RKO (cell line): ENCODE measurements at places on chromosomes 7 and 10.

DNA sequence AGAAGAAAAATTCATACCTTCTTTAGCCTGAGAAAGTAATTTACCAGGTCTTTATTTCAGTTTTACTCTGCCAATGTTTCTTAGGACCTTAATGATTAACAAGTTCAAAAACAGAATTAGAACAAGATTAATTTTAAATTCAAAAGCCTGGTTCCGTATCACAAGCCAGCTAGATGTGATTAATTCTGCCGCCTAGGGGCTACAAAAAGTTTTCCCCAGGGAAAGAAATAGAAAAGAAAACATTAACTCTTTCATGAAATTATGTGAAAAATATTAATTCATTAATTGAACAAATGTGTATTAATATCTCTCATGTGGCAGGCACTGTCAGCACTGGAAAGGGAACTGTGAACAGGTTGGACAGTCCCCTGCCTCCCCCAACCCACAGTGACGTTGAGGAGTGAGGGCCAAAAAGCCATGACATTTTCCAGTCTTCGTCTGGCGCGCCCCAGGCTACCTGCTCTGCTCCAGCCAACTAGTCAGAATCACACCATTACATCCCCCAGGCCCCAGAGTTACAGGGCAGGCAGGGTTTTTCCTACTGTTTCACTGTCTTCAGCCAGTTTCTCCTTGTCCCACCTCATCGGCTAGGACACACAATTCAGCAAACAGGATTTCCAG lies 20.1 kb downstream of the TMEM176A start:
- DNase-seq = no peak

DNA sequence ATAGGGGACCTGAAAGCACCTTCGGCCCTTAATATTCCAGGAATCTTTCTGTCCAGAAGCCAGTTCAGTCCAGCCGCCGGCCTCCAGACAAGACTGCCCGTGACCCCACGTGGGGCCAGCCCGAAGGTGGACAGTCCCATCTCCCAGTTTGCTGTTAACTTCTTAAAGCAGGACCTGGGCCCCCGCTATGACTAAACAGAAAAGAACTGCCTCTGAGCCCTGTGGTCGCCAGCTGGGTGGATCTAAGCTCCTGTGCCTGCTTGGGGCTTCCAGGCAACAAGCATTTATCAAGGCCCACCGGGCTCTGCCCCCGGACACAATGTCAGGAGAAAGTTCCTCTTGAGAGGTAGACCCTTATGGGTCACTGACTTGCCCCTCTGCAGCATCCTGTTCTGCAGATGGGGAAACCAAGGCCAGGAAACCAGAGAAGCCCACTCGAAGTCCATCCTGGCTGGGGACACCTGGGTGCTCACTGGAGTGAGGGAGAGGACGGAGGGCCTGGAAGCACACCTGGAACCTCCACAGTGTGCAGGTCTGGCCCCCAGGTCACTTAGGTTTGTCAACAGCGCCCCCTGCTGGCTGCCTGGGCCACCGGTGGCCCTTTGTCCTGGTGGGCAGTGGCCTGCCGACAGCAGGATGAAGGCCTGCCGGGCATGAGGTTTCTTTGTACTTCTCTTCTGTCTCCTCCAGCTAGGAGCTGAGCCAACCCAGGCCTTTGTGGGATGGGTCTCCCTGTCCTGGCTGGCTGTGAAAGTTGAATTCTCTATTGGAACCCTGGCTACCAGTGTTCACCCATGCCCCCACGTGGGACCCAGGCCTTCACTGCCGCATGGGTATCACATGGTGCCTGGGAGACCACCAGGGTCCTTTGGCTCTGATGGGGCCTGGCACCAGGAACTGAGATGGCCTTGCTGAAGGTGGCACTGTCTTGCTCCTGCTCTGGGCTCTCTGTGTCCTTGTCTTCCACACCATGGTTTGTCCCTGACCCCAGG lies 128.0 kb downstream of the ZMIZ1 start:
- DNase-seq = peak; percentile 40

DNA sequence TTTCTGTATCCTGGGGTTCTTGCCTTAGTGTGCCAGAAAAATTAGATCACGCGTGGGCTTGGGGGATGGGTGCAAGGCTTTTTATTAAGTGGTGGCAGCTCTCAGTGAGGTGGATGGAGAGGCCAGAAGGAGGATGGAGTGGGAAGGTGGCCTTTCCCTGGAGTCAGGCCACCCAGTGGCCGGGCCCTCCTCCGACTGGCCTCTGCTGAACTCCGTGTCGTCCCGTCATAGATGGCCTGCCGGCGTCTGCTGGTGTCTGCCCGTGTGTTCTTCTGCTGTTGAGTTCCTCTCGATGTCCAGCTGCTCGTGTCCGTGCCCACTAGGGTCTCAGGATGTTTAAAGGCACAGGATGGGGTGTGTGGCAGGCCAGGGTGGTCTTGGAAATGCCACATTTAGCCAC lies 4.0 kb upstream of the ZNF746 start:
- no peak for DNase-seq

GRCh38 chr10:3046981-3047547 lies 20.3 kb upstream of the PFKP start:
- DNase-seq = no peak

DNA sequence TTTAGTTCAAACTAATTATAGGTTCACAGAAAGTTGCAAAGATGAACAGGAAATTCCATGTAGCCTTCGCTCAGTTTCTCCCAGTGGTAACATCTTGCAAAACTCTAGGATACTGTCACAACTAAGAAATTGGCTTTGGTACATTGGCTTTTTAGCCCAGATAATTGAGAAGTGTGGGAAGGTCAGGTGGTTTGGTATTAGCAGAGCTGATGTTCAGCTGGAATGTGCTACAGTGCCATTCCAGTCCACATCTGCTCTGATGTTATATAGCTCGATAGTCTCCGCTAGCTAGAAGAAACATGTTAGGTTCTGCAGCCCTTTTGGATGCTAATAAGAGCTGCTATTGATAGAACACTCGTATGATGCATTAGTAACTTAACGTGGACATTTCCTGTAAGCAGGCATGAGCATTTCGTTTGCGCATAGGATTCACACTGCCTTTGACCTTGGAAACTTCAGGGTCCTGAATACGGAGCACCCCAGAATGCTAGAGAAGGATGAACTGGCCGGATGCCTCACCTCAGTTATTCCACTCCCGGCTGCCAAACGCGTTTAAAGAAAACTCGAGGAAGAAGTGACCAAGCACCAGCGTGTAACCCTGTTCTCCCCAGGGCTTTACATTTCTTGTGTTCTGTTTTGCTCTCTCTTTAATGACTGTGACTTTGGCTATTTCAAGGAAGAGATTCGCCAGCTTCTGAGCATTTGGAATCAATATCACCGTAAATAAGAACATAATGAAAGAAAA lies 271.4 kb downstream of the GALNT17 start:
- no peak for DNase-seq

DNA sequence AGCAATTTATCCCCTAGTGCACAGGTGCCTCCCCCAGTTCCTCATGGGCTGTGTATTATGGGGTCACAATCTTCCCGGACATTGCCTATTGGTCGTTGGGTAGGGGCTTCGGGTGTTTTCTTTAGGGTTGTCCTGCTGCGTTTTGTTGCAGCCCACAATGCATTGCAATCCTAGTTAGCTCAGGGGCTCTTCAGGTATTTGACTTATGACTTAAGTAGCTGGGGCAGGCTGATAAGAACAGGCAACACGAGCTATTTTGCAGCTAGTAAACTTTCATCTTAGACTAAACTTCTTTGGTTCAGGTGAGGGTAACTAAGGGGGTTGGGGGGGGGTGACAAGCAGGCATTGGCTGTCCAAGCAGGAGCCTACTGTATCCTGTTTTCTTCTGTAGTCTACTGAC lies 158.5 kb downstream of the TPST1 start:
- DNase-seq = no peak

- DNase-seq = no peak
These were observed 509.3 kb downstream of the LRMDA start for GRCh38 chr10:75940742-75941141.

GRCh38 chr10:73653701-73654100 lies 2.1 kb downstream of the SYNPO2L start:
- DNase-seq = no peak

DNA sequence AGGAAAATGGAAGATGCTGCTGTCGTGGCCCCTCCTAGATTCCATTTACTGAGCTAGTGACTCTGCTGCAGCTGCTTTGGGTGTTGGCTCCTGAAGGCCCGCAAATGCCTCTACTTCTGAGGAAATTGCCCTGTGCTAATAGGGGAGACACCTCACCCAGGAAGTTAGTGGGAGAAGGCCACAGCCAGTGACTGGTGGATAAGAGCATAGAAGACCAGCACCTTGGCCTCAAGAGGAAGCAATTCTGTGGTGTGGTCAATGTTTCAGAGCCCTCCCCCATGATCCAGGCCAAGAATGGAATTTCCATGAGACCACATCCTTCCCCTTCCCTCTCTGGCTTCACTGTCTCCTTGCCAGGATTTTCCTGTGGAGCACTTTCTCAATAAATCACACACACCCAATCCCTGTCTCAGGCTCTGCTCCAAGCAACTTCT lies 25.0 kb upstream of the FZD1 start:
- DNase-seq = no peak

GRCh38 chr7:155776606-155777005 lies 35.7 kb downstream of the SHH start:
- no peak for DNase-seq

- peak; percentile 46 for DNase-seq
These were observed 54.2 kb upstream of the CDCA7L start for GRCh38 chr7:21999896-22000295.

DNA sequence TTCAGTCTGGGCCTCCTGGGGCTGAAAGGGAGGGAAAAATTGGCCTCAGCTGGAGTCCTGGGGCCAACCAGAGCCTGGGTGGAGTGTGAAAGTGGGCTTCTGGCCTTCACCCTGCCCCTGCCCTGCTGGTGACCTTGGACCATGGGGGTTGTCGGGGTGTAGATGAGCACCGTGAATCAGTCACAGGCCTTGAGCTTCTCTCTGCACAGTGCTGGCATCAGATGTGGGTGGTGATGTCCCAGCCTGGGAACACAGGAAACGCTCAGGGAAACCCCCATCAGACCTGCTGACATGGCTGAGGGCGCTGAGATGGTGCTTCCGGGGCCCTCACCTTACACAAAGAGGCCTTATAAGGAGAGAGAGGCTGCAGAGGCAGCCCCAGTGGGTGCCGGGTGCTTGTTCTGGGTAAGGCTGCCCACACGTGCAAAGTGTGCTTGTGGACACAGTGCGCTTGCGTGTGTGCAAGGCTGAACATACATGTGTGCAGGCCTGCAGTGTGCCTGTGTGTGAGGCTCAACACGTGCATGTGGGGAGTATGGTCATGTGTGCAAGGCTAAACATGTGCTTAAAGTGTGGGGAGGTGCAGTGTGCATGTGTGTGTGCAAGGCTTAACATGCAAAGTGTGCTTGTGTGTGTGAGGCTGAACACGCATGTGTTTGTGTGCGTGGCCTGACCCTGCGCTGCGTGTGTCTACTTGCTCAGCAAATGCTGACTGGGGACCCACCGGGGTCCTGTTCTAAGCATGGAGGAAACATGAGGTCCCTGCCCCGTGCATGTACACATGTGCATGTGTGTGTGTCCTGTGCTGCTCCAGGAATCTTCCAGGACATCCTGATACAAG lies 6.5 kb downstream of the ARPC1B start:
- DNase-seq = no peak

DNA sequence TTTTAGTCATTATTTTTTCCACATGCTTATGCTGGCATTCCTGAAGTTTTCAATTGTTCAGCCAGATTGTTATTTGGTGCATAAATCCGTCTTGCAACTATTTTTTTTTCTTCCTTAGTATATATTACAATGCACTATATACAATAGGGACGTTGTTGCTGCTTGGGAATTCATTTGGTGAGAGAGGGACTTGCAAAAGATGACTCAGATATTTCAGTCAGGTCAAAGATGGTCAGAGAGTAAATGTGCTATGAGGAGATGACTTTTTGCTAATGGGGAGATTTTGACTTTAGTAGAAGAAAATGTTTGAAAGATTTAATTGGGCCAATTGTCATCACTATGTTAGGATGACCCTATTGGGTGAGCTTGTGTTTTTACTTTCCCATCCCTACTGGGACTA lies 348.4 kb upstream of the MTPN start:
- DNase-seq = no peak

DNA sequence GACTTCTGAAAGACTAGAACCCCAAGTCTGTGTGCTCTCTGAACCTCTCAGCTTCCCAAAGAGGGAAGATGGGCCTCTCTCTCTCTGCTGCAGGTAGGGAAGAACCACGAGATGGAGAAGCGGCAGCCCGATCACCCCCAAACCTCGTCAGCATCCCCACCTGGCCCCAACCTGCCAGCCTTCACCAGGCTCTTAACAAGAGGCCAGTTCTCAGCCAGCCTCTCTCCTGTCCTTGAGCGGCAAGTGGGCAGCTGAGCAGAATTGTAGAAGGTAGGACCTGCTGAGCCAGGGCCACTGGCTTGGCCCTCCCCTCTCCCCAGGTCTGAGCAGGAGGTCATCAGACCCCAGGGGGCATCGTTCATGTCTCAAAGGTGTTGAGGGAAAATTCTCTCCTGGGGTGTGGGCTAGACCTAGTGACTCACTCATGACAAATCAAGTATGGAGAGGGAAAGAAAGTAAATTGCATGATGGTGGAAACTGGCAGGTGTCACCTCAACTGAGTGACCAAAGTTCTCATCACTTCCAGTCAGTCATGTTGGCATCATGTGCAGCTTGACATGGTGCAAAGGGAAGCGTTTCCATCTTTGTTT lies 92.0 kb upstream of the GPR26 start:
- DNase-seq = no peak

DNA sequence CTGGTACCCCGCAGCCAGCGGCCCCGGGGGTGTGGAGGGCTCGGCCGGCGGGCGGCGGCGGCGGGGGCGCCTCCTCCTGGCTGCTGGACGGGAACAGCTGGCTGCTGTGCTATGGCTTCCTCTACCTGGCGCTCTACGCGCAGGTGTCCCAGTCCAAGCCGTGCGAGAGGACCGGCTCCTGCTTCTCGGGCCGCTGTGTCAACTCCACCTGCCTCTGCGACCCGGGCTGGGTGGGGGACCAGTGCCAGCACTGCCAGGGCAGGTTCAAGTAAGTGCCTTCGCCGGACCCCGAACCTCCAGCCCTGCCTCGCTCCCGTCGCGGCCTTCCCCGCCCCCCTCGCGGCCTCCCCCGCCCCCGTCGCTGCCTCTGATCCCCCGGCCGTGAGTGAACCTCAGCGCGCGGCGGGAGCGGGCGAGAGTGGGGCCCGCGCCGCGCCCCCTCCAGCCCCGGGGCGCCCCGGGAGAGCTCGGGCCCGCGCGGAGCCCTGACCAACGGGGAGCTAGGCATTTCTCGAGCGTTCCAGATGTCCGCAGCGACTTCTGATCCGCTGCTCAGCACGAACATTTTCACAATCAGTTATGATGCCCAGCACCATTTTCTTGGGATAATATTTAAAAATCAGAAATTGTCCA lies 727 bp downstream of the ATRNL1 start:
- no peak for DNase-seq

- DNase-seq = no peak
These were observed 7.9 kb upstream of the EMX2 start for GRCh38 chr10:117534321-117535297.

- no peak for DNase-seq
These were observed 2.9 kb downstream of the ANKRD1 start for GRCh38 chr10:90917968-90918318.

GRCh38 chr10:8189458-8189857 lies 135.0 kb downstream of the GATA3 start:
- no peak for DNase-seq
